ENCODE measurements at places on chromosomes 2 and 18. TPM values are rescaled to one million over a fixed set of nuclear protein-coding genes. Genes with fewer than 3 reads are reported as not detected.

- peak; percentile 27 for DNase-seq
These were observed 86.0 kb downstream of the OSBPL6 start for GRCh38 chr2:178280244-178280852.

- no peak for DNase-seq
These were observed 104.2 kb downstream of the ASAP2 start for GRCh38 chr2:9310798-9311197.

- DNase-seq: no peak
These were observed 304.2 kb upstream of the MC4R start for GRCh38 chr18:60676815-60677214.

The CARF gene
- total RNA-seq: 12.3 TPM

GRCh38 chr2:62344472-62344871 lies 148.6 kb downstream of the B3GNT2 start:
- no peak for DNase-seq

GRCh38 chr2:162749994-162750393 lies 88.6 kb downstream of the KCNH7 start:
- DNase-seq: no peak

Measured in skin of body (tissue), 3 donors.